ENCODE measurements at places on chromosomes 2 and 18.

GRCh38 chr2:8761529-8762164 lies 75.8 kb downstream of the KIDINS220 start:
- DNase-seq = no peak

GRCh38 chr2:124024561-124025170 lies 421 bp upstream of the CNTNAP5 start:
- DNase-seq = no peak

DNA sequence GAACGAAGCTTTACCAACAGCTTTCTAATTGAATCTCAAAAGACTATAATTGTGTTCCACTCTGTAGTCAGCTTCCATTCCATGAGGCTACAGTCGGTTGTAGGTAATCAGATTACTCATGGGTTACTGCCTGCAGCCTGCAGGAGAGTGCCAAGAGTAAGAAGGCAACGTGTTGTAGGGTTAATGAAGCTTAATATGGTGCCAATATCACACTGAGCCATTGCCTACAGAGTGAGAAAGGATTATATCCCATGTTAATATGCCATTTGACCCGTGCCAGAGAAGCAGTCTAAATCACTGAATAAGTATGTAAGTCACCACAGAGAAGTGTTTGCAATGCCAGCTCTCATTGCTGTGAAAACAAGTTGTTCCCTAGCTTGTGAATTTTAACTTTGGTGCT lies 734.5 kb upstream of the ACVR2A start:
- DNase-seq = no peak

DNA sequence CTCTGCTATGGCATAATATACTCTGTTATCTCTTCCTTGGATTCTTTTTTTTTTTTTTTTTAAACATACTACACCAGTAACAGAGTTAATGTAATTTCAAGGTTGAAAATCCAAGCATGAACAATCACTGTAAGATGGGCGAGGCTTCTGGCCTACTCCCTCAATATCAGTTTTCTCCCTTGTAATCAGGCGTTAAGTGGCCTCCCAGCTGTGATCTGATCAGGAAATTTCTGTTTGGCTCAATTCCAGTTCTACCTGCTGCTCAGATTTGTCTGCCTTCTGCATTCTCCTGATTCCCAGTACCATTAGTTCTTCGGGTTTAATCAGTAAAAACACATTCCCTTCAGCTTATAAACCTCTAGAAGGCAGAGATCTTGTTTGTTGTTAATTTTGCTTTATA lies 18.6 kb downstream of the PRKD3 start:
- no peak for DNase-seq

DNA sequence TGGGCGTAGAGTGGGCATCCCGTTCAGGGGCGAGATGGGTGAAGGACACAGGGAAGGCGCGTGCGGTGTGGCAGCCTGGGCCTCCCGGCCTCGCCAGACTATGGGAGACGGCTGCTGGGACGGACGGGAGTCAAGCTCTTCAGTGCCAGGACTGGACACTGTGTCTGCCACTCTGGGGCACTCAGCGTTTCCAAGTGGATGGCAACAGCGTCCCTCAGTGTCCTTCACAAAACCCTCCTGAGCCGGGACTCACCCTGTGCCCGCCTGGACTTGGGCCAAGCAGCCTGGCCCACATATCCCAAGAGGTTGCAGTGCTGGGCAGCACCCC lies 16.3 kb upstream of the BOK start:
- DNase-seq = no peak

DNA sequence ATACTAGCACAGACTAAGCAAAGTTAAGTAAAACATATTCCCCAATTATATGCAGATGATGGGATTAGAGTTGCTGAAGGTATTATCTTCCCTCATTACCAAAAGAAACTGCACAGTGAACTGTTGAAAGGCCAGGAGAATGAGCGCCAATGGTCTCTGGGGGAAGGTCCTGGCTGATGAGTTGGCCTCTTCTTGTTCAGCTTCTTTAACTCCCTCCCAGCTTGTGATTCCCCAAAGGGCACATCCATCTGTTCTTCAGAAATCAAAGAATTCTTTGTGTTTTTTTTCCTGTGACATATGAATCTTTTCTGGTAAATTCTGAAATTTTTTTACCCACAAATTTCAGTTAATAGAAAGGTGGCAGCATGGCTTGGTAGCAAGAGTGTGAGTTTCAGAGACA lies 667.6 kb downstream of the CNTNAP5 start:
- no peak for DNase-seq

DNA sequence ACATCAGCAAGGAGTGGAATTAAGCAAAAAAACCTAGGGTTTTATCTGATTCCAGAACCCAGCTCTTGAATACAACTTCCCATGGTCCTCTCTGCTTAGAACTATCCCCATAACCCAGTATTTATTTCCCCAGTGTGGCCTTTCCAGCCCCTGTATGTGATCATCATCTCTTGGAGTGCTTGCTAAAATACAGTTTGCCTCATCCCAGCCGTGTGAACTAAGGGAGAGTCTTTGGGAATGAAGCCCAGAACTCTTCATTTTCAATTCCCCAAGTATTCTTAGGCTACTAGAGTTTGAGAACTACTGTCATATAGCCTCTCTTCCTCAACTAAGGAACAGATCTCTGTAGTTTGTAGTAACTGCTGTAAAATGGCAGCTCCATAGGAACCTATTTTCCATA lies 173.1 kb downstream of the LCLAT1 start:
- DNase-seq = no peak

GRCh38 chr18:37566479-37567060 lies 972 bp upstream of the CELF4 start:
- no peak for DNase-seq

DNA sequence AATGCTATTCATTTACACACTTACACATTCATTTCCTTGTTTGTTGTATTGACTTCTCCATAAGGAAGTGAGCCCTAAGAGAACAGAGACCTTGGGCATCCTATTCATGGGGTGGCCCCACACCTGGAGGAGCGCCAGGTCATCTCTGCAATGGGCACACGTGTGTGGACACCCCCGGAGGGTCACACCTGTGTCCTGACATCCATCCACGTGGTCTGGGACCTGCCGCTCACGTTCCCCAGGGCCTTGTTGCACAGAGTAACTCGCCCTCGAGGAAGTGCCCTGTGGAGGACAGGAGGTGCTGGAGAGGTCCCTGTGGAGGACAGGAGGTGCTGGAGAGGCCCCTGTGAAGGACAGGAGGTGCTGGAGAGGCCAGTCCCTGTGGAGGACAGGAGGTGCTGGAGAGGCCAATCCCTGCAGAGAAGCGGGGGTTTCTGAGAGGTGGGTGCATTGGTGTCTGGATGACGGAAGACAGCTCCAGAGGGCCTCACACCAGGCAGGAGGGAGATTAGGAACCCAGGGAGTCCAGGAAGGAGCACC lies 73.2 kb upstream of the GPC1 start:
- DNase-seq = no peak

DNA sequence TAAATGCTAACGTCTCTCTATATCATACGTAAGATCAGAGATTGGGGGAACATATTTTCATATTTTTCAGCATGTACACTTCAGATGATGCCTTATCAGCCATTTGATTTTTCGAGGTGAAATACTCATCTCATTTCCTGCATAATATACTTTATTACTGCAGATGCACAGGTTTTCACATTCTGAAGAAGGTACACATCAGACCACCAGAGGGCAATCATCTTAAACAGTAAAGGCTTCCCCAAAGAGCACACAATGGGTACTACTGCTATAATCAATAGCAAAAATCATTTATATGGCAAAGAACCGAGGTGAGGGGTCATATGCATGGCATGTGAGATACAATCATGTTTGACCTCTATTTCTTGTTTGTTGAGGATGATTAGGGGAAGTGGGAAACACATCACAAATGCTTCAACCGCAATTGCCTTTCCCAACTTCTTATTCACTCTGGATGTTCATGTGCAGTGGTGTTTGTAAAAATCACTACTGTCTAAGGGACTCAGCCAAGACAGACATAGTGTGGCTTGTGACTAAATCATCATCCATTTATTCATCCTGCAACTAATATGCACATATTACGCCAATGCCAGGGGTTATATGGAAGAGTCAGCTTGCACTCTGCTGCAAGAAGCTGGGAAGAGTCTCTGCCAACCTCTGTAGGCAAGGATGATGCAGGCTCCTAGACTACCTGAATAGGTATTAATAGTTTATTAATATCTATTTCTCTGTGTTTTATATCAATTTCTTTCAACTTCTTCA lies 118.7 kb downstream of the EPB41L3 start:
- DNase-seq = no peak

GRCh38 chr2:150438654-150439053 lies 48.8 kb downstream of the RND3 start:
- DNase-seq = no peak

DNA sequence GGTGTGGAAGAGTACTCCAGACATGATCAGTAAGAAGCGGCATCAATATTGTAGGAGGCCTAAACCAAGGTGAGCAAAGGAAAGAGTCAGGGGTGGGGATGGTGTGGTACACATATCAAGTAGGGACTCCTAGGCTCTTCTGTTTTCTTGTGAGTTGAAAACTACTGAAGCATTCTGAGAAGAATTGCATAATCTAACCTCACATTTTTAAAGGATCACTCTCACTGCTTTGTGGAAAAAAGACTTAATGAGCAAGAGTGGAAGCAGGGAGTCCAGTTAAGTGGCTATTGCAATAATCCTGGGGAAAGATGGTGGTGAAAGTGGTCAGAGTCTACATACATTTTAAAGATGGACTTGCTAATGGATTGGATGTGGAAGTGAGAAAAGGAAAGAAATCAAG lies 899.5 kb upstream of the FAM98A start:
- no peak for DNase-seq

- DNase-seq = no peak
Observed at GRCh38 chr18:79798346-79798998, 734 bp downstream of the KCNG2 start.
